ENCODE measurements at places on chromosomes 13 and 19. TPM values are rescaled to one million over a fixed set of nuclear protein-coding genes. Genes with fewer than 3 reads are reported as not detected.

The HCST gene
- total RNA-seq: not detected

The TPTE2 gene
- 1.9 TPM for total RNA-seq

The ZNF98 gene
- total RNA-seq: not detected

The GSX1 gene
- not detected for total RNA-seq

The LPAR6 gene
- total RNA-seq: 5.9 TPM

The PCDH20 gene
- 3.9 TPM for total RNA-seq

The MEIS3 gene
- total RNA-seq: 39.5 TPM

The MUC16 gene
- total RNA-seq: 0.05 TPM

The YJEFN3 gene
- total RNA-seq: 0.70 TPM

The CD79A gene
- 0.42 TPM for total RNA-seq

The PINLYP gene
- total RNA-seq: 22.4 TPM

The KISS1R gene
- total RNA-seq: not detected

The TNNT1 gene
- 2.8 TPM for total RNA-seq

The SERTM1 gene
- total RNA-seq: 0.10 TPM

DNA sequence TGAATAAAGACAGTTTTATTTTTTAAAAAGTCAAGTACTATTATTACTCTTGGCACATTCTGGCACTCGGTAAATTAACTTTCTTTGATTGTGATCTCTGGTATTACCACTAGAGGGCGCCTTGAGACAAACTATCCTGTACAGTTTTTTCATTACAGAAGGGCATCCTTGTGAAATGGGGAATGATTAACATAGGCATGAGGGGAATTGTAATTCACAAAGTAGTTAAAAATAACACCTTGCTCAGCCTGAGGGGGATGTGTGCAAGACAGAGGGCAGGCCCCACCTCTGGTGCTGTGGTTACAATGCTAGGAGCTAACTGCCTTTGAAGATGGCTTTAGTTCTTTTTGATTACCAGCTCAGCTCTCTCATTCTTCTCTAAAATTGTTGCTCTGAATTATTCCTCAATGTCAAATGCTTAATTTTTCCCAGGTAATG lies 24.2 kb upstream of the C1QTNF9B start:
- ATAC-seq: peak; percentile 32

GRCh38 chr13:53501387-53501786 lies 472.8 kb downstream of the OLFM4 start:
- ATAC-seq: no peak

- peak; percentile 67 for ATAC-seq
These were observed 6.6 kb downstream of the EML2 start for GRCh38 chr19:45632468-45633196.

DNA sequence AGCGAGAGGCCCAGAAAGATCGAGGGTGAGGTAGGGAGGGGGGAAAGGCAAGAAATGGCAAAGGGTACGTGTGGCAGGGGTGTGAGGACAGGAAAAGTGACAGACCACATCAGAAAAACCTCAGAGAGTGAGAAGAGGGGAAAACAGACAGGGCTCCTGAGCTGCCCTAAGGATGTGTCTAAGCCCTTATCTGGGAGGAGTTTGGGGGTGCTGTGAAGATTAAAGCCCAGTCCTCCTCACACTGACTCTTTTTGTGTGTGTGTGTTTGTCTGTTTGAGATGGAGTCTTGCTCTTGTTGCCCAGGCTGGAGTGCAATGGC lies 703 bp upstream of the PTH2 start:
- no peak for ATAC-seq

GRCh38 chr13:50393628-50394027 lies 378.4 kb downstream of the KCNRG start:
- ATAC-seq: peak; percentile 100

DNA sequence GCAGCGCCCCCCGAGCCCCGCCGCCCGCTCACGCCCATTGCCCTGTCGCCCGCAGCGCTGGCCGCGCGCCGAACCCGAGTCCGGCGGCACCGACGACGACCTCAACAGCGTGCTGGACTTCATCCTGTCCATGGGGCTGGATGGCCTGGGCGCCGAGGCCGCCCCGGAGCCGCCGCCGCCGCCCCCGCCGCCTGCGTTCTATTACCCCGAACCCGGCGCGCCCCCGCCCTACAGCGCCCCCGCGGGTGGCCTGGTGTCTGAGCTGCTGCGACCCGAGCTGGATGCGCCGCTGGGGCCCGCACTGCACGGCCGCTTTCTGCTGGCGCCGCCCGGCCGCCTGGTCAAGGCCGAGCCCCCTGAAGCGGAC lies 518 bp downstream of the KLF2 start:
- peak; percentile 9 for ATAC-seq

DNA sequence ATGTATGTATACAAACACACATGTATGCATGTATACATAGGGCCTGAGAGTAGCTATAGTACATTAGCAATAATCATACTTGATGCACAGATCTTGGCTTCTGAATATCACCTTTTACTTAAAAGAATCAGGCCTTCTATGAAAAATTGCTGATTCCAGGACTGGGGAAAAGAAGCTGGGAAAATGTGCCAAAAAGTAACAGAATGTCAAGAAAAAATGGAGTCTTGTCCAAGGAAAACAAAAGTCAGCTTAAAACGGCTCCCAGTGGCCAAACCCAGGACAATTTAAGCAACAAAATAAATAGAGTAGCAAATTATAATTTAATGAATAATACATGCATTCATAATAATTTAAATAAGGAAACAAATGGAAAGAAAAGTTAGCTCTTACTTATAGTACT lies 2104.9 kb downstream of the PCDH9 start:
- ATAC-seq: no peak

DNA sequence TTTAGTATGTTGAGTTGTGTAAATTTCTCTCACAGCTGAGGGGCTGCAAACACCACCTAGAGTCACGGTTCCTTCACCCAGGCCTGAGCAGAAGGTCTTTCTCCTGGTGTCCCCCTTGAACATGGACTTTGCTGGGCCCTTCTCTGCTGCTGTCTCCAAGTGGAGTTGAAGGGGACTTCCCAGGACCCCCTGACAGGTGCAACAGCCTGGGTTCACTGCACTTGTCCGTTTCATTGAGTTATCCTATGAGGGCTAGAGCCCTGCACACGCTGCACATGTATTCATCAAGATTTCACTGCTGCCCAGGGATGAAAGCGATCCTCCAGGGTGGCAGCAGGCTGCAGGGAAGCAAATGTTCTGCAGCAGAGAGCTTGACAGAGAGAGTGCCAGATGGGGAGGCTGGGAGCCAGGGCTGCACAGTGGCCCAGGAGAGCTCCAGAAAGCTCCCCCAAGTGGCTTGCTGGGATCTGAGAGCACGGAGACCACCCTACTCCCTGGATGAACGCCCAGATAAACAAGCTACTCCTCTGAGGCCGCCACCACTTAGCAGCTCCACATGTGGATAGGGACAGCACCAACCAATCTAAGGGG lies 10.3 kb downstream of the TMEM272 start:
- peak; percentile 38 for ATAC-seq

GRCh38 chr19:2636897-2637683 lies 65.4 kb downstream of the GNG7 start:
- ATAC-seq: peak; percentile 54

DNA sequence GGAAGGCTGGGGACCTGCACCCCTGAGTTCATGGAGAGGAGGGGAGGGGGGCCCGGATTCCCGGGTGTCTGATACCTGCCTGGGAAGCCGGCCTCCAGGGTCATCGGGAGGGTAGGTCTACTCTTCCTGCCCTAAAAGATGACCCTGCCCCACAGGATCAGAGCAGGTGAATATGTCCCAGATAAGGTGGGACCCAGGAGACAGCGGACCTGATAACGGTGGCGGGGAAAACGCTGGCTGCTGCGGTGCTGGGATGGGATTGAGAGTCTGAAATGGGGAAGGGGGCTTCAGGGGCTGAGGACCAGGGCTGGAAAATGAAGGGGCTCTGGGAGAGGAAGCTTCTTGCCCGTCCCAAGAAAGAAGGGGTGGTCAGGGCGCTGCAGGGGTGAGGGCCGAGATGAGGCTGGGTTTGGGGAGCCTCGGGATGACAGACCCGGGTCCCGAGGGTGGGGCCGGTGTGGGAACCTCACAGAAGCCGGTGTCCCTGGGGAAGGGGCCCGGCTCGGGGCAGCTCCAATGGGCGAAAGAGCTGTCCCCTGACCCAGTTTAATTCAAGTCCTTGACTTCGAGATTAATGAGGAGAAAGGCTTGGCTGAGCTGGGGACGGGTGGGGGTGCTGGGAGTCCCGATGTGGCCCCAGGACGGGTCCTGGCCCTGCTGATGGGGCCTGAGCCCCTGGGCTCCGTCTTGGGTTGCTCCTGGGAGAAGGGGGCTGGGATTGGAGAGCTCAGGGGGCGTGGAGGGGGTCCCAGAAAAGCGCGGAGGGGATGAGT lies 823 bp downstream of the TTYH1 start:
- no peak for ATAC-seq

GRCh38 chr13:42151781-42152180 lies 103.3 kb downstream of the DGKH start:
- no peak for ATAC-seq

- peak; percentile 42 for ATAC-seq
These were observed 9.2 kb upstream of the OVOL3 start for GRCh38 chr19:36101550-36102327.

DNA sequence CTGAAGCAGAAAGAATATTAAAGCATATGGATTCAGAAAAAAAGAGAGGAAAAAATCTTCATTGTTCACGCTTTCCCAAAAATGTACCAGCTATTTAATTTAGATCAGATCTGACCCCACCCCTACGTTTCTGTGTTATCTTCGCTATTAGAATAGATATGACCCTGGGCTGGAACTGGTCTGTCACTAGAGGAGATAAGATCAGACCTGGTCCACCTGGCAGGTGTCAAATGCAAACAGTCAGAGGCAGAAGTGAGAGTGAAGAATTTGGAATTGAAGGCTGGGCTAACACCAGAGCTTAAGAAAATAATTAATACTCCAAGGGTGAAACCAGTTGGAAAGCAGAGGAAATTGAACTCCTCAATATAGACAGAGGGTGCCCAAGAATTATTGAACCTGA lies 30.0 kb upstream of the MBNL2 start:
- ATAC-seq: no peak

GRCh38 chr19:39795001-39795400 lies 16.3 kb downstream of the LEUTX start:
- ATAC-seq: no peak

- peak; percentile 0 for ATAC-seq
These were observed 1.9 kb downstream of the MKNK2 start for GRCh38 chr19:2048959-2049740.

DNA sequence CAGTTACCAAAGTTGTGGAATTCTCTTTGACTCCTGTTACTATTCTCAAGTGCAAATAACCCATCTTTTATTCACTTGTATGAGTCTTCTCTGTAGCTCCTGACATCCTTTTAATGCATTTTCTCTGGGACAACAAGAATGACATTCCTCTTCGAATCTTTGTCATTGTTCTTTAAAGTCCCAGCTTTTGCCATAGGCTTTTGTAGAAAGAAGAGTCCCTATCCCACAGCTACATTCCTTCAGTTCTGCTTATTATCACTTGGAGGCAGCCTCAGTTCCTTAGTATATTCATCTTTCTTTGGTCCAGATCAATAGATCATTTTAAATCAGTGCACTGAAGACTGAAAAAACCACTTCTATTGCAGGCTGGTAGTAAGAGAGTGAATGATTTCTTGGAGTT lies 560.2 kb downstream of the DACH1 start:
- no peak for ATAC-seq

DNA sequence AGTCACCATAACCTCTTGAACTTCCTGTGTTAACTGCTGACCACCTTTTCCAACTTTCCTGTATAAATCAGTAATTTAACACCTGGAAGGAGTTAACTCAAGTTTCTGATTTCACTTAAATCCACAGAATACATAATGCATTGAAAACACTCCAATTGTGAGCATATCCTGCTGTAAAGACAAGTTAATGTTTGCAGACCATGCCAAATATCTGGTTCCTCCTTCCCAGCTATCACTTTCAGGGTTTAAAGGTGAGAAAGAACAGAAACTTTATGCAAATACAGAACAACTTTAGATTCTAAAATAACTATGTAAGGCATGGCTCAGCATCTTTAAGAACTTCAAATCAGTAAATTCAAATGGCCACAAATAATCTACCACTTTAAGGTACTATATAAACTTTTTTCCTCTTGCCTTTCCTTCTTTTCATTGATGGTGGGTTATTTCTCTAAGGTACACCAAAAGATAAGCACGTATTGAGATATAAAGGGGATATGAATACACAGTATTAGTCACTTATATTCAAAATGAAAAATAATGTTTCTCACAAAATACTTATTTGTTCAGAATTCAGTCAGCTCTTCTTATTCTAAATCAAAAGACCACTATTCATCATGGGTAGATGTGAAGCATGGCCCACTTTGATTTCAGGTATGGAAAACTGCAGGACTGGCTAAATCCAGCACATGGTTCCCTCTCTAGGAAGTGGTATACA lies 6.6 kb upstream of the TPTE2 start:
- ATAC-seq: no peak

GRCh38 chr13:41812851-41813250 lies 148.1 kb downstream of the VWA8 start:
- no peak for ATAC-seq

DNA sequence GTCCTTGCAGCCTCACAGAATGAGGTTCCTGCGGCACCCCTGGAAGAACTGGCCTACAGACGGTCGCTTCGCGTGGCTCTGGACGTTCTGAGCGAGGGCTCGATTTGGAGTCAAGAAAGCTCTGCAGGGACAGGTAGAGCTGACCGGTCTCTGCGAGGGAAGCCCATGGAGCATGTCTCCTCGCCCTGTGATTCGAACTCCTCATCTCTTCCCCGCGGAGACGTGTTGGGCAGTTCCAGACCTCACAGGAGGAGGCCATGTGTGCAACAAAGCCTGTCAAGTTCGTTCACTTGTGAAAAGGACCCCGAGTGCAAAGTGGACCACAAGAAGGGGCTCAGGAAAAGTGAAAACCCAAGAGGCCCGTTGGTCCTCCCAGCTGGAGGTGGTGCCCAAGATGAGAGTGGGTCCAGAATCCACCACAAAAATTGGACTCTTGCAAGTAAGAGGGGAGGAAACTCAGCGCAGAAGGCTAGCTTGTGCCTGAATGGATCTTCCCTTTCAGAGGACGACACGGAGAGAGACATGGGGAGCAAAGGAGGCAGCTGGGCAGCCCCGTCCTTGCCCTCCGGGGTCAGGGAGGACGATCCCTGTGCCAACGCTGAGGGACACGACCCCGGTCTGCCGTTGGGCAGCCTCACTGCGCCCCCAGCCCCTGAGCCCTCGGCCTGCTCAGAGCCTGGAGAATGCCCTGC lies 23.4 kb upstream of the NDUFS7 start:
- ATAC-seq: no peak

- no peak for ATAC-seq
These were observed 44.8 kb downstream of the RBM26 start for GRCh38 chr13:79361299-79361698.

DNA sequence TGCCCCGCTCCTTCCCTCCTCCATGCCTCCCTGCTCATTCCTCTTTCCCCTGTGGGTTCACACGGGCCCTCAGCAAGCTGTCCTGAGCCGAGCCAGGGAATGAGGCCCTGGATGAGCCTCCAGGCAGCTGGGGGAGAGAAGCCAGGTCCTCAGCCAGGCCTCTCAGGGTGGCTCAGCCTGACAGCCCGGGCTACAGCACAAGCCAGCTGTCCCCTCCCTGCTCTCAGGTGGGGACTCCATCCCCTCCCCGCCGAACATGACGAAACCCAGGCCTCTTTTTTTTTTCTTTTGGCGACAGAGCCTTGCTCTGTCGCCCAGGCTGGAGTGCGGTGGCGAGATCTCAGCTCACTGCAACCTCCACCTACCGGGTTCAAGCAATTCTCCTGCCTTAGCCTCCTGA lies 40.0 kb upstream of the MATK start:
- ATAC-seq: no peak
